ENCODE measurements at places on chromosomes 11 and 22. TPM values are rescaled to one million over a fixed set of nuclear protein-coding genes. Genes with fewer than 3 reads are reported as not detected.

Gene OR51E1
- total RNA-seq, result 0.34 TPM

Gene UPK3A
- total RNA-seq, result not detected

Gene DDX25
- 0.32 TPM for total RNA-seq

DNA sequence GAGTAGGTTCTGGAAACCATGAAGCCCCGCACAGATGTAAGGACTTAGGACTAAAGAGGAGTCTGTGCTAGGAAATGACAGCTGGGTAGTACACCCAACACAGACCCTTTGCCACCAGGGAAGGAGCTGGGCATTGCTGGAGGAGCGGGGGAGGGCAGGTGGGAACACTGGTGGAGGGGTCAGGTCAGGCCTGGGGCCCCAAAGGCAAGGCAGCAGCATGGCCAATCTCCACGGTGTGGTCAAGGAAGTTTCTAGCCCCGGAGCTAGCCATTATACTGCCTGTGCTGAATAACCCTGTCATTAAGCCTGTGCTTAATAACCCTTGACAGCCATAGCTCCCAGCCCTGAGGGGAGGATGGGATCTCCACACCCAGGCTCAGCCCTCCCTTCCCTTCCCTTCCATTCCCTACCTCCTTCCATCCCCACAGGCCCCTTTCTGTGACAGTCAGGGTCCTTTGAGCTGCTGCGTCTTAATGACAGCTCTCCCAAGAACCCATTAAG lies 2.1 kb downstream of the TMPRSS4 start:
- no peak for DNase-seq

Gene SYNGR1
- 34.6 TPM for total RNA-seq

DNA sequence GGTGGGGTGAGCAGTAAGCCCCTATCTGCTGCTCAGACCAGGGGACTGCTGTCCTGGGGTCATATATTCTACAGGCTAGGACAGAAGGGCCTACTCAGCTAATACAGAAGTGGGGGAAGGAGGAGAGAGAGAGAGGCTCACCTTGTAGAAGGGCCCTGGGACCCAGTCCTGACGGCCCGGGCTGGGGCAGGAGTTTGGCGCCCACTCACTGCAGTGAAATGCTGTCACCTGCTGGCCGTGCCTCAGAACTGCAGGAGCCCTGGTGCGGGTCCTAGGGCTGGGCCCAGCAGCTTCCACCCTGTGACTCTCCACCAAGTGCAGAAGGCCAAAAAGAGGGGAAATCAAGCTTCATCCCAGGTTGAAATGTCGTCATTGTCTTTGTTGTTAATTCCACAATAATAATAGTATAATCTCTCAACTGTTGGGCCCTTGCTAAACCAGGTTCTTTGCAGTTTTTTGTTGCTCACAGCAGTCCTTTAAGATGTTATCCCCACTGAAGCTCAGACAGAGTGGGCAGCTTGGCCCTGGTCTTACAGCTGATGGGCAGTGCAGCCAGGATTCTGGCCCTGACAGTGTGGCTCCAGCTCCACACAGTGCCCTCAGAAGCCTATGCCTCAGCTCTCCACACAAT lies 29.6 kb downstream of the TRIM29 start:
- no peak for DNase-seq

Data from suprapubic skin (tissue), 4 donors.